ENCODE measurements at places on chromosomes 5 and 9.

- no peak for DNase-seq
Observed at GRCh38 chr9:16884952-16885513, 14.6 kb upstream of the BNC2 start.

DNA sequence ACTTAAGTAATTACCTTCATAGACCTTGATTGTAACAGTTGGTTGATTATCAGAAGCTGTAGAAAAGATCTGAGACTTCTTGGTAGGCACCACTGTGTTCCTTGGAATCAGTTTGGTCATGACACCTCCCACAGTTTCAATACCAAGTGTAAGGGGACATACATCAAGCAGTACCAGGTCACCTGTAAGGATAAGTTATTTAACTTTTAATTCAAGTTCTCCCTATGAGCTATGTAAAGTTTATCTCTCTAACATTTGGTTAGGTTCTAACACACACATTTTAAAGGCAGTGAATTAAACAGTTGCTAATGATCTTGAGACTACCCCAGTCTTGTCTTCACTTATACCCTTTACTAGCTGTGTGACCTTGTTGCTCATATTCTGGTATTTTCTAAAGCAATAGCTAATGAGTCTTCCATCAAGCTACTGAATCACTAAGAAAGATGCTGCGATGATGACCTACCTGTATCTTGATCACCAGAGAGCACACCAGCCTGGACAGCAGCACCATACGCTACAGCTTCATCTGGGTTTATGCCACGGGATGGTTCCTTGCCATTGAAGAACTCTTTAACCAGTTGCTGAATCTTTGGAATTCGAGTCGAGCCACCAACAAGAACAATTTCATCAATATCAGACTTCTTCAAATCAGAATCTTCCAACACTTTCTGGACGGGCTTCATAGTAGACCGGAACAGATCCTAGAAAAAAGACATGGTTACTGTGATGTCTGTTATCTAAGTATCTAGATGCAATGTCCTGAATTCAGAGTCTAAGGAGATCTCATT is 2.8 kb downstream of the HSPA5 start:
- DNase-seq = no peak

DNA sequence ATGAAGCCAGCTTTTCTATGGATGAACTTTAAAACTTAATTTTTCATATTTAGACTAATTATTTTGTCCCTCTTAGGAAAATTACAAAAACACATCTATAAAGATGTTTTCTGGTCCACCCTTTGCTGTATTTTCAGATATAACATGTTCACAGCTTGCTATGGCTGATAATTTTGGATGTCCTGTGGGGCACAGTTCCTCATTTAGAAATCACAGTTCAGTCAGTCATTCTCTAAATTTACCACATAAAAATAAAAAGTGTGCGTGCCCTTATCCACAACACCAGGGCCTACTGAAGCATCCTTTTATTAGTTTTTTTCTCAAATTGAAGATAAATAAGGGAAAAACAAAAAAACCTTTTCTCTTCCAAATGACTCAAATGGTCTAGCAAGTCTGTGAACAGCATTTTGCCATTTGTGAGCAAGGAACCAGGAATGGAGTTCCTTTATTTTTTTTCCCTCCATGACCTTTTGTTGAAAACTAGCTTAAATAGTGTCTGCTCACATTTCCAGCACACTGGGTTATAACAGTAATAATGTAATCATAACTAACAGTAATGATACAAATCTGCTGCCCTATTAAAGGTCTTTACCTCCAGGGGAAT is 87.1 kb downstream of the CEMIP2 start:
- no peak for DNase-seq

- DNase-seq = no peak
Observed at GRCh38 chr5:178471711-178472110, 118.5 kb downstream of the COL23A1 start.

Data from activated T-helper 1 cell treated with anti-CD3 and anti-CD28 coated beads, Interleukin-2, amount 50 U/mL, for 16 hours (primary cell).